Naive thymus-derived CD8-positive, alpha-beta T cell (primary cell): ENCODE measurements at places on chromosomes 6 and 20.

DNA sequence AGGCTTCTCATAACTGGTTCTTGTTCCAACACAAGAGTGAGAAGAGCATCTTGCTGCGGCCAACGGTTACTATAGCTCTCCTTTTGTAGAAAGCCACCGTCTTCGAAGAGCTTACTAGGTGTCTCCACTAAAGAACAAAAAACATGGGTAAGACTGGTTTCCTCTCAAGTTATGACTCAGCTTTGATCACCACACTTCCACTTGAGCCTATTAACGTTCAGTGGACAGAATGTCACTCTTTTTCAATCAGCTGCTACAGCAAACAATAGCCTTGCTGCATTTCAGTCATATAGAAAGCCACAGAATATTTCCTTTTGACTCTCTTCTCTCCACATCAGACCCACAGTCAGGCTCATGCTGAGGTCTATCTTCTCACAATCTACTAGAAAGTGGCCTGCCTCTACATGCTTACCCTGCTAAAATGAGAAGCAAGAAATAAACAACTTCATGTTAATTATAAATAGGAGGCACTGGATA, 243.5 kb upstream of the PREP start:
- H3K27ac ChIP-seq = no peak overlapping the region
- peaks cover 4% of the 10 kb centered on the region for H3K27me3 ChIP-seq

GRCh38 chr6:37758647-37759046, 60.9 kb upstream of the ZFAND3 start:
- no peak for DNase-seq
- no peak overlapping the region for H3K27ac ChIP-seq
- H3K4me1 ChIP-seq = no peaks in the 10 kb centered on the region

DNA sequence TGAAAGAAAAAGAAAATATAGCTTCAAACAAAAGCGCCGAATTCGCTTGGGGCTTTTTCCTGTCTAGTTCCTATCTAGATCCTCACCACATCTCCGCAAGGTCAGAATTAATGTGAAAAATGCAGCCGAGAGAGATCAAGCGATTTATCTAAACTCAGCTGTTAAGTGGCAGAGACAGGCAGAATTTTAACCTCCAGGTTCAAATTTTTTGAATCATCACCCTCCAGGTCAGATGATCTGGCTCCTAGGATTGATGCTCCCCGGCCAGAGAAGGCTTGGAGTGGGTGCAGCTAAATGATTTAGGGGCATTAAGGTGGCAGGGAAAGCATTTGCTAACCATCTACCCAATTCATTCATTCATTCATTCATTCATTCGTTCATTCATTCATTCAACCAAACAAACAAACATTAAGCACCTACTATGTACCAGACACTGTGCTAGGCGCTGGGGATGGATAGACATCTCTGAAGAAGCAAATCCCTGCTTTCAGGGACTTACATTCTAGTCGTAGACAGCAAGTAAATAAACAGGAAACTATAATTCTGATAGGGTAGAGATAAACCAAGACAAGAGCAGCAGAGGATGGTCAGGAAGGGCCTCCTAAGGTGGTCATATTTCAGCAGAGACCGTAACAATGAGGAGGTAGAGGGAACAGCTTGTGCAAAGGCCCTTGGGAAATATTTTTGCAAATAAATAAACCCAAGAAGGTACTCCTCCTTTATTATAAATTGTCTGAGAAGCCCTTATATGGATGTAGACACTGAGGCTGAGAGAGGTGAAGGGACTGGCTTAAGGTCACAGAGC, 672 bp upstream of the UBE2V1 start:
- H3K27me3 ChIP-seq = no peaks in the 10 kb centered on the region
- DNase-seq = no peak
- peak overlapping the region; percentile 99 for H3K4me3 ChIP-seq
- H3K27ac ChIP-seq = peak overlapping the region; percentile 99

GRCh38 chr20:3846740-3847428, at the start of gene MAVS:
TSS of gene MAVS (plus strand) at chr20:3846834. CDS start at chr20:3854625, 7,791 bp downstream.
- H3K4me3 ChIP-seq = peak within 1 kb of the TSS; percentile 88
- peak; percentile 83 for DNase-seq
- H3K27me3 ChIP-seq = no peaks in the 10 kb centered on the region
- peak within 1 kb of the TSS; percentile 94 for H3K27ac ChIP-seq
- no peaks in the 10 kb centered on the region for H3K36me3 ChIP-seq

- H3K36me3 ChIP-seq = peaks cover 93% of the 10 kb centered on the region
- H3K4me1 ChIP-seq = no peaks in the 10 kb centered on the region
Measured at GRCh38 chr20:35010405-35011192, 54.9 kb downstream of the MYH7B start.

DNA sequence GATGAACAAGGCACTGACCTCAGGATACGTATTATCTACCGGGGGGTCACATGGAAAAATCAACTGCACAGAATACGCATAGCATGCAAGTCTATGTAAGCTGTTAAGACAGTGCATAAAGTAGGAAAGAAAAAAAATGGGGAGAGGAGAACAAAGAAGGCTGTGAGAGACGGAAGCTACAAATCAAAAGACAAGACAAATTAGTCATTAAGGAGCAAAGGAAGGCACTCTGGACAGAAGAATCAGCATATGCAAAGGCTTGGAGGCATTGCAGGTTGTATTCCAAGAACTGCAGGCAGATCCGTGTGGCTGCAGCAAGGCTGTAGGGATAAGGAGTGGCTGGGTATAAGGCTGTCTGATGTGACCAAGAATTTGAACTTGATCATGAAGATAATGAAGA, 89.0 kb downstream of the NRSN1 start:
- H3K27ac ChIP-seq = no peak overlapping the region
- peaks cover 5% of the 10 kb centered on the region for H3K27me3 ChIP-seq
- DNase-seq = no peak
- no peak overlapping the region for H3K4me3 ChIP-seq
- no peaks in the 10 kb centered on the region for H3K4me1 ChIP-seq
- no peaks in the 10 kb centered on the region for H3K36me3 ChIP-seq

GRCh38 chr6:145420599-145420998, 314.7 kb downstream of the EPM2A start:
- peaks cover 10% of the 10 kb centered on the region for H3K27me3 ChIP-seq
- DNase-seq = no peak
- no peak overlapping the region for H3K27ac ChIP-seq
- H3K4me3 ChIP-seq = no peak overlapping the region

GRCh38 chr20:38123021-38123587, 42.0 kb downstream of the TGM2 start:
- H3K36me3 ChIP-seq = no peaks in the 10 kb centered on the region
- no peaks in the 10 kb centered on the region for H3K27me3 ChIP-seq
- no peak for DNase-seq
- no peak overlapping the region for H3K4me3 ChIP-seq
- no peak overlapping the region for H3K27ac ChIP-seq
- no peaks in the 10 kb centered on the region for H3K4me1 ChIP-seq

GRCh38 chr6:45724511-45724910, 291.1 kb downstream of the CLIC5 start:
- no peak overlapping the region for H3K27ac ChIP-seq
- no peak overlapping the region for H3K4me3 ChIP-seq
- DNase-seq = no peak
- no peaks in the 10 kb centered on the region for H3K36me3 ChIP-seq
- no peaks in the 10 kb centered on the region for H3K4me1 ChIP-seq

DNA sequence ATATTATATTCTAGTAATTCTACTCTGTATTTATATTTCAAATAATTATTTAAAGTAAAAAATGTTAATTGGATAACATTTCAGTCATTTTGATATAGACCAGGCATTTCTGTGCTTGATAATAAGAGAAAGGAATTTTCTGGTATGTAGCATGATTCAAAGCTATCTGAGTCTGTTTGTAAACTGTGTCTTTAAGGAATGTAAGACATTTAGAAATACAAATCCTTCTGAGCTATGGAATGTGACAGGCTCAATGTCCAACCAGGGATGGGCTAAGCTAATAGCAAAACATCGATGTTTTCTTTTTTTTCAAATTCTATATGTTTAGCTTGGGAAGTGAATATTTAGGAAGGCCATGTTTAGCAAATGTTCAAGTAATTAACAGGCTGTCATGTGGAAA, 41.5 kb upstream of the FAM83B start:
- no peaks in the 10 kb centered on the region for H3K4me1 ChIP-seq
- no peaks in the 10 kb centered on the region for H3K36me3 ChIP-seq
- no peaks in the 10 kb centered on the region for H3K27me3 ChIP-seq
- no peak for DNase-seq
